ENCODE measurements at places on chromosomes 4 and X.

DNA sequence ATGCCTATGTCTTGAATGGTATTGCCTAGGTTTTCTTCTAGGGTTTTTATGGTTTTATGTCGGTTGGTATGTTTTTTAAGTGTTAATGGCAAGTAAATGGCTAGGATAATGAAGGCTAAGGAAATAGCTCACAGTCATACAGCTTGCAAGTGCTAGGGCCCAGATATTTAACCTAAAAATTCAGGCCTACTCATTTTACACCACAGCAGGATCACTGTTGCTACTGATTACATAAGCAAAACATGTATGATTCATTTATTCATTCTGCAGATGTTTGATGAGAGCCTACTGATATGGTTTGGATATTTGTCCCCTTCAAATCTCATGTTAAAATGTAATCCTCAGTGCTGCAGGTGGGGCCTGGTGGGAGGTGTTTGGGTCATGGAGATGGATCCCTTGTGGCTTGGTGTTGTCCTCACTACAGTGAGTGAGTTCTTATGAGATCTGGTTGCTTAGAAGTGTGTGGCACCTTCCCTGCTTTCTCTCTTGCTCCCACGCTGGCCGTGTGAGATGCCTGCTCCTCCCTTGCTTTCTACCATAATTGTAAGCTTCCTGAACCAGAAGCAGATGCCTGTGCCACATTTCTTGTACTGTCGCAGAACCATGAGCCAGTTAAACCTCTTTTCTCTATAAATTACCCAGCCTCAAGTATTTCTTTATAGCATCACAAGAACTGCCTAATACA, 175.5 kb downstream of the MAPK10 start:
- DNase-seq, result no peak

DNA sequence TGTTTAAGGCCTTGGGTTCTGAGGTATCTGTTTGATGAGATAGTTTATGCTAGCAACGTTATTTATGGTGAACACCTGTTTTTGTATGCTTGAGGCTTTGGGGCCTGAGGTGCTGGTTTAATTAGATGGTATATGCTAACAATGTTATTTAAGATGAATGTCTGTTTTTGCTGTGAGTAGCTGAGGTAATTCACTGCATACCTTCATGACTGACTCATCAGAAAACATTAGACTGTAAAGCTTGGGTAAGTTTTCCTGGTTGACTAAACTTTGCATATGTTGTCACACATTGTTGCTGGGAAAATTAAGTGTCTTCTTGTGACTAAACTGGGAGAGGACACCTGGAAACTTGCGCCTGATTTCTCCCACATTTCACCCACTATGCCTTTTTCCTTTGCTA, 1026.6 kb downstream of the RAPGEF2 start:
- DNase-seq, result no peak

- no peak for DNase-seq
Measured at GRCh38 chrX:16445166-16445752, 204.7 kb upstream of the S100G start.

- DNase-seq, result no peak
Measured at GRCh38 chr4:119113033-119113655, 22.5 kb upstream of the MYOZ2 start.

DNA sequence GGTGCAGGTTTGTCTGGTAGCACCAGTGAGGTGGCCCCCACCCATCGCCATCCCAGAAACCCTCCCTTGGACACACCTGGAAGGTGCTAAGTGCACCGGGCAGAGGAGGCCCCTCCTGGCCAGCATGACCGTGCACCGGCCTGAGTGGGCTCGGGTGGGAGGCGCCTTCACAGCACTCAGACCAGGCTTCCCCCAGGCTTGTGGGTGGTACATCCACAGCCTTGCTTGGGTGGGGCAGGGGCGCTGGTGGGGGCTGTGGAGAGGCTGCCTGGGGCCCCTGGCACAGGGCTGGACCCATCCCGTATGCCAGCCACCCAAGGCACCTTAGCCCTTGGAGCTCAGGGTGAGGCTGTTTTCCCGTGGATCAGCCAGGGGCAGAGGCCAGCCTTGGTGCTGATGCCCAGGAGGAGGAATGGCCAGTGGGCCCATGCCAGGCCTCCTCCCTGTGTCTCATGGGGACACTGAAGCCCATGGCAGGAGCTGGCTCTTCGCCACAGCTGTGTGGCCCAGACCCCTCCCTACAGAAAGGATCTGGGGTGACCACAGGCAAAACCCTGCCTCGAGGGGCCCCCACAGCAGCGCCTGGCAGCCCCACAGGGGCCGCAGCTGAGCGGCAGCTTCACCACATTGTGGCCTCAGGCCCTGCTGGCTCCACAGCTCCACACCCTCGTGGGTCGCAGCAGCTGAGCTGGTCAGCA, 21.4 kb downstream of the NKX1-1 start:
- no peak for DNase-seq

DNA sequence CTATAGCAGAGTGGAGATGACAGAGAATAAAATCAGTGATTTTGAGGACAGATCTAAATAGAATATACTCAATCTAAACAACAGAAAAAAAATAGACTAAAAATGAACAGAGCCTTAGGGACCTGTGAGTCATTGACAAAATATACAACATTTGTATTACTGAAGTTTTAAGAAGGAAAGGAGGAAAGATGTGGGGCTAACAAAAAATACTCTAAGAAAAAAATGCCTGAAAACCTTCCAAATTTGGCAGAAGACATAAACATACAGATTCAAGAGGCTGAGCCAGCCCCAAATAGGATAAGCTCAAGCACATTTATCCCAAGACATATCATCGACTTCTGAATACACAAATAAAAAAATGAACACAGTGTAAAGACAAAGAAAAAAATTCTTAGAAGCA, 123.6 kb upstream of the INTU start:
- DNase-seq, result no peak

GRCh38 chrX:132207996-132208395, 11.3 kb downstream of the RAP2C start:
- no peak for DNase-seq

GRCh38 chrX:115399306-115399705, 109.8 kb downstream of the LUZP4 start:
- no peak for DNase-seq

DNA sequence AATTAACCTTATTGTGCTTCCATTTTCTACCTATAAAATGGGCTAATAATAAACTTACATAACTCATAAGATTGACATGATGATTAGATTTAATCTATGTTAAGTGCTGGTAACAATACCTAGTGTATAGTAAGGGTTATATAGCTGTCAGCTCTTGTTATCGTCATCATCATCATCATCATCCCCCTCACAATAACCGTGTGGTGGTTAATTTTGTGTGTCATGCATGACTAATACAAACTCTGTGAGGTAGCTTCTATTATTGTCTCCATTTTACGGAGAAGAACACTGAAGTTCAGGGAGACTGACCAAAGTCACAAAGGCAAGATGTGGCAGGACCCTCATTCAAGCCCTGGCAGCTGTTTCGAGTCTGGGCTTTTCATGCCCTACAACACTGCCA, 211.3 kb downstream of the PALLD start:
- DNase-seq, result no peak

DNA sequence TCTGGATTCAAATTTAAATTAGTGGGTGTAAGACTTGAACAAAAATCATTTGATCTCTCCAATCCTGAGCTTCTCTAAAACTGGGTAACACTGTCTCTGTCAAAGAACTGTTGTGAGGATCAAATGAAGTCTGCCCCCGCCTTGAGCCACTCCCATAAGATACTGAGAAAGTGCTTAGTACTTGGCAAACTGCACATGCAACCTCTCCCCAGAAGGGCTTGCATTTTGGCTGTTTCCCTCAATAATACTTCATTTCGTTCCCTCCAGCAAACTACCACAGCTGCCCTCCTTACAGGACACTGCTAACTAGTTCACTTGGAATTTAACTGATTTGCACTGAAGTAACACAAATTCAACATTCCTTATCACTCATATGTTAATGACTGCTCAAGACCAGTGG, 79.8 kb downstream of the APBB2 start:
- no peak for DNase-seq

- DNase-seq, result no peak
Measured at GRCh38 chrX:19195243-19195610, 73.0 kb upstream of the ADGRG2 start.

DNA sequence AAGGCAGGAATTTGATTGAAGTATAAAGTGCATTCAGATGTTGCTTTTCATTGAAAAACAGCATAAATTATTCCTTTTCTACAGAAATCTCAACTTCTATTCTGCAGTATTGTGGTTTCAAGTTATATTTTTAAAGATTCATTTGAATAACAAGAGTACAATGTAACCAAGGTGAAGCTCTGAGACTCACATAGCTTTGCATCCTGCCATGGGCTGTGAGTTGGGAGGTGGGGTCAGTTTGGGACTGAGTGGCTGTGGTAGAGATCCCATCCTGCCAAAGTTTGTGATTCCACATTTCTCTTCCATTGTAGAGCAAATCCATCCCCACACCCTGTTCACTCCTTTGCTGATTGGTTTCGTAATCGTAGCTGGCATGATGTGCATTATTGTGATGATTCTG, 69.2 kb downstream of the KIT start:
- DNase-seq, result no peak

- no peak for DNase-seq
Measured at GRCh38 chr4:108337923-108338322, 169.2 kb upstream of the LEF1 start.

DNA sequence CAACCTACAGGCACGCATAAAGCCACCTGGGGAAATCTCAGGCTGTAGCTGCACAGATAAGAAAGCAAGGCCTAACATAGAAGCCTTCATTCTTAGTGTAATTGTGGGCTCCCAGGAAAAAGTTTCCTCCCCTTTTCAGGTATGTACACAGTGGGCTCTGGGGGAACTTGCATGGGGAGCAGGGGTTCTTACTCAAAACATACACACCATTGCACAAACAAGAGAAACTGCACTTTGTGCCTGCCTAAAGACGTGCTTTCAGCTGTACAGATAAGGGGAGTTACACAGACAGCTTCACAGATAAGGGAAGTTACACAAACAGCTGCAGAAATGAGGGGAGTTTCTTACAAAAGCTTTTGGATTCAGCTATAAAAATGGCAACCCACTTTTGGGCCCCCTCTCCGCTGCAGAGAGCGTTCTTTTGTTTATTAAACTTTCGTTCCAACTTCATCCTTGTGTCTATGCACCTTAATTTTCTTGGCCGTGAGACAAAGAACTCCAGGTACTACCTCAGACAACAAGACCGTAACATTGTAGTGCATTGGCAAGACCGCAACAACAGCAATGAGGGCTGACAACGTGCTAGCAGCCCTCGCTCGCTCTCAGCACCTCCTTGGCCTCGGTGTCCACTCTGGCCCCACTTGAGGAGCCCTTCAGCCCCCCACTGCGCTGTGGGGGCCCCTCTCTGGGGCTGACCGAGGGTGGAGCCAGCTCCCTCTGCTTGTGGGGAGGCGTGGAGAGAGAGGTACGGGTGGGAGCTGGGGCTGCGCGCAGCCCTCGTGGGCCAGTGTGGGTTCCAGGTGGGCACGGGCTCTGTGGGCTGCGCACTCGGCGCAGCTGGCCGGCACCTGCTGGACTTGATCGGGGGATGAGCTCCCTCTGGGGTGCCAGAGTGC, 317.5 kb downstream of the RAPGEF2 start:
- DNase-seq, result no peak

DNA sequence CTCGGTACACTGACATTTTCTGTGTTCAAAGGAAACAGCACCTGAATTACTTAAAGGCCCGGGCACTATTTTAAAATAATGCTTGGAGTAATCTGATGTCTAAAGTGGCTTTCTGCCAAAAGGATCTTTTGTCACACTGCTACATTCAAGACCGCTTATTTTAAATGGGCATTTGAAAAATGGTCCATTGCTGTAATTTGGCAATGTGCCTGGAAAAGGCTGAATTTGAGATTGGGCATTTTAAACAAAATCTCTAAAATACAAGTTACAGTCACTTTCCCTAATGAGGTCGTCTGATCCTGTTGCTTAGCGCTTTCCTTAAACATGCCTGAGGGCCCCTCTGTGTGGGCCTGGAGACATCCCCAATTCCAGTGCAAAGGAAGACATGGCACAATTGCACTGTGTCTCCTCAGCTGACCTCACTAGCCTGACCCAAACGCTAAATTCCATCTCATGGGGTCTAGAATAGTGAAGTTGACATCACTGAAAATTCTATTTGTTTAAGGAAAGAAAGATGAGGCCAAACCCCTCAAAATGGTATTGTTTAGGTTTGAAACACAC, 214.2 kb downstream of the GPC3 start:
- peak; percentile 20 for DNase-seq

DNA sequence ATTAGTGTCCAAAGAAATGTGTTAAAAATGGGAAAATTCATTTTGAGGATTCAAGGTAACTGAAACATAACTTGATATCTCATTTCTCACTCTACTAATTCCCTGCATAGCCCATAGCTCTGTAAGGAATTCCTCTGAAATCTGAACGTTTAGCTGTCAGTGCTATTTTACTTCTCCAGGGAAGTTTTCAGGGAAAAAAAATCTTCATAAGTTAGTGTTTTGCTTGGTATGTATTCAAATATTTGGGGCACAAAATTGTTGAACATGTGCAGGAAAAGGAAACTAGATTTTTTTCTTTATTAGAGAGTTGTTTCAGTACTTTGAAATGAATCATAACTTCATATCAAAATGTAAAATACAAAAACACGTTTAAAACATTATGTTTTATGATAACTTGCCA, 891.4 kb downstream of the CENPC start:
- DNase-seq, result no peak

- DNase-seq, result no peak
Measured at GRCh38 chr4:159367781-159368080, 264.9 kb downstream of the RAPGEF2 start.

- DNase-seq, result no peak
Measured at GRCh38 chr4:51835855-51836254, 7.1 kb upstream of the DCUN1D4 start.

DNA sequence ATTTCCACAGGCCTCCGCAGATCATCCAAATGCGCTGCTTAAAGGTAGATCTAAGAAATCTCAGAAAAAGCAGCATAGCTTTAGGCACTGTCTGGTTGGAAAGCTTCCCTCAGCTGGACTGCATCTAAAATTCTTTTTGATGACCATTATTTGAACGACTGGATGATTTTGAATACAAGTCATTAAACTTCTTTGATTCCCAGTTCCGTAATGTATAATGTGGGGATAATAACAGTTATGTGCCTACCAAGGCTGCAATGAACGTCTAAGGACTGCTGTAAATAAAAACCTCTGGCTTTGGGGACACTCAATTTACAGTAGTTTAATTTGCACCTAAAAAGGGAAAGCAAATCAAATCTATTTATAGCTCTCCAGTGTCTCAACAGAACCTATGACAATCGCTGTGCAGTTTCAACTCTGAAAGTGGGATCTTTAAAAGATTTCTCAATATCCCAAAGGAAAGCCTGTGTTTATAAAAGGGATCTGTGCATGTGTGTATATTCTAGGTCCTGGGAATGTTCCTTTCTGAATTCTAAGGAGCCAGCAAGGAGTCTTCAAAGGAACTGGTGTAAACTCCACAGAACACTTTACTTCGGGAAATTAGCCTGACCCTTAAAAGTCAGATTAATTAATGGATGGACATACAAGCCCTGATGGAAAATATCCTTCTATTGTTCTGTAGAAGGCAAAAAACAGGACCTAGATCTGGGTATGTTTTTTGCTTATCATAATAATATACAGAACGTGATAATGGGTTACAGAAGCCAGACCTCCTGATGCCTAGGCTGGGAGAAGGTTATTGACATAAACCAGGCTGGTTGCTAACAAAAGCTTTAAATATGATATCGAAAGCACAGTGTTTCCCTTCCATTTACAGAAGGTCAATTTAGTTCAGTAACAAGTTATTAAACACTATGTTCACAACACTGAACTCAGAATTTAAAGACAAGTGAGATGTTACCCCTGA, 53.4 kb downstream of the AFAP1 start:
- DNase-seq, result no peak

GRCh38 chr4:7344636-7345155, 90.0 kb downstream of the PSAPL1 start:
- no peak for DNase-seq
